Hepatocyte (in vitro differentiated cells): ENCODE measurements at places on chromosomes 7 and 10. TPM values are rescaled to one million over a fixed set of nuclear protein-coding genes. Genes with fewer than 3 reads are reported as not detected.

Gene TWIST1
- total RNA-seq = 18.7 and 23.2 TPM in 2 replicates

Gene RNF148
- 2.2 and 3.8 TPM in 2 replicates for total RNA-seq

Gene LIPN
- 0.17 TPM in 1 of 2 replicates, not detected in the other for total RNA-seq

Gene PLXNA4
- 4.7 and 4.8 TPM in 2 replicates for total RNA-seq

Gene TET1
- total RNA-seq = 10.4 and 13.6 TPM in 2 replicates

Gene CDC14C
- 0.08 and 0.23 TPM in 2 replicates for total RNA-seq

Gene LIPF
- total RNA-seq = 0.12 and 1.1 TPM in 2 replicates

Gene EFCAB10
- total RNA-seq = 0.12 TPM in 1 of 2 replicates, not detected in the other

Gene NRG3
- total RNA-seq = 0.57 and 0.72 TPM in 2 replicates

Gene EPHB6
- 7.4 and 14.8 TPM in 2 replicates for total RNA-seq

Gene CEP55
- total RNA-seq = 3.6 and 4.0 TPM in 2 replicates

Gene OR2A25
- total RNA-seq = 0.40 TPM in 1 of 2 replicates, not detected in the other

Gene TUBB8
- 0.70 and 0.80 TPM in 2 replicates for total RNA-seq

Gene GPR22
- total RNA-seq = 0.07 and 0.08 TPM in 2 replicates

Gene FAM241B
- total RNA-seq = 3.7 TPM in 2 replicates

Gene STEAP1B
- 0.36 TPM in 1 of 2 replicates, not detected in the other for total RNA-seq

Gene ARHGAP22
- total RNA-seq = 0.52 and 1.8 TPM in 2 replicates

Gene SYT15B
- not detected in 2 replicates for total RNA-seq

Gene SH3PXD2A
- 10.6 and 13.6 TPM in 2 replicates for total RNA-seq

GRCh38 chr10:86803156-86803555 is 46.7 kb downstream of the BMPR1A start:
- no peak for DNase-seq

DNA sequence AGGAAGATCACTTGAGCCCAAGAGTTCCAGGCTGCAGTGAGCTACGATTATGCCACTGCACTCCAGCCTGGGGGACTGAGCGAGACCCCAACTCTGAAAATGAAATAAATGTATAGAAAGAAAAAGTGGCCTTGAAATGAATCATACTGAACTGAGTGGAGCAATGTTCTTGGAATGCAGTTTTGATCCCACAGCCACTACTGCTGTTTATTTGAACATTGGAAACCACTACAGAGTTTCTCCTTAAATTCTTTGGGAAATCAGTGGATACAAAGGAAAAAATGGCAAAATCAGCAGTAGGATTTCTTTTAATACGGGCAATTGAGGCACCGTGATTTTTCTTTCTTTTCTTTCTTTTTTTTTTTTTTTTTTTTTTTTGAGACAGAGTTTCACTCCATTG is 637.4 kb downstream of the GALNT17 start:
- no peak for DNase-seq

GRCh38 chr10:112724404-112724991 is 225.5 kb upstream of the TCF7L2 start:
- no peak for DNase-seq

- peak; percentile 53 for DNase-seq
These were observed 116.2 kb upstream of the AFAP1L2 start for GRCh38 chr10:114520453-114520852.

GRCh38 chr7:159036916-159037605 is 107.6 kb downstream of the VIPR2 start:
- no peak for DNase-seq

GRCh38 chr7:55101359-55101758 is 82.5 kb downstream of the EGFR start:
- no peak for DNase-seq

DNA sequence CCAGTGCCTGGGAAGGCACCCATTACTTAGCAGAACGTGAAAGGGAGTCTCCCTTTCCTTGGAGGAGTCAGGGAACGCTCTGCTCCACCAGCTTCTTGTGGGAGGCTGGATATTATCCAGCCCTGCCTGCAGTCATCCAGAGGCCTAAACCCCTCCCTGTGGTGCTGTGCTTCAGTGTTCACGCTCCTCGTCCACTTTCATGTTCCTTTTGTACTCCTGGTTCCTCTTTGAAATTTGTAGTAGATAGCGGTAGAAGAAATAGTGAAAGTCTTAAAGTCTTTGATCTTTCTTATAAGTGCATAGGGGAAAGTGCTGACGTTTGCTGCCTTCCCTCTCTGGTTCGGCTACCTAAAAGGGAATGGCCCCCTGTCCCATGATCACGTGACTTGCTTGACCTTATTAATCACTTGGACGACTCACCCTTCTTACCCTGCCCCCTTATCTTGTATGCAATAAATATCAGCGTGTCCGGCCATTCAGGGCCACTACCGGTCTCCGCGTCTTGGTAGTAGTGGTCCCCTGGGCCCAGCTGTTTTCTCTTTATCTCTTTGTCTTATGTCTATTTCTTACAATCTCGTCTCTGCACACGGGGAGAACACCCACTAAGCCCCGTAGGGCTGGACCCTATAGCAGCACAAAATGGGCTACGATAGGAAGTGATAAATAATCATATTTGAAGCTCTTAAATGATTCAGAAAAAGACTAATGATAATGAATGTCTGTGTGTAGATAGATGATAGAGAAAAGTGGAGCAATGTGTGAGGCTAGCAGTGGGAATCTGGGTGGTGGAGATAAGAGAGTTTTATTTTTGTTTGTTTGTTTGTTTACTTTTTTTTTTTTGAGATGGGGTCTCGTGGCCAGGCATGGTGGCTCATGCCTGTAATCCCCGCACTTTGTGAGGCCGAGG is 5.8 kb upstream of the ESYT2 start:
- no peak for DNase-seq

DNA sequence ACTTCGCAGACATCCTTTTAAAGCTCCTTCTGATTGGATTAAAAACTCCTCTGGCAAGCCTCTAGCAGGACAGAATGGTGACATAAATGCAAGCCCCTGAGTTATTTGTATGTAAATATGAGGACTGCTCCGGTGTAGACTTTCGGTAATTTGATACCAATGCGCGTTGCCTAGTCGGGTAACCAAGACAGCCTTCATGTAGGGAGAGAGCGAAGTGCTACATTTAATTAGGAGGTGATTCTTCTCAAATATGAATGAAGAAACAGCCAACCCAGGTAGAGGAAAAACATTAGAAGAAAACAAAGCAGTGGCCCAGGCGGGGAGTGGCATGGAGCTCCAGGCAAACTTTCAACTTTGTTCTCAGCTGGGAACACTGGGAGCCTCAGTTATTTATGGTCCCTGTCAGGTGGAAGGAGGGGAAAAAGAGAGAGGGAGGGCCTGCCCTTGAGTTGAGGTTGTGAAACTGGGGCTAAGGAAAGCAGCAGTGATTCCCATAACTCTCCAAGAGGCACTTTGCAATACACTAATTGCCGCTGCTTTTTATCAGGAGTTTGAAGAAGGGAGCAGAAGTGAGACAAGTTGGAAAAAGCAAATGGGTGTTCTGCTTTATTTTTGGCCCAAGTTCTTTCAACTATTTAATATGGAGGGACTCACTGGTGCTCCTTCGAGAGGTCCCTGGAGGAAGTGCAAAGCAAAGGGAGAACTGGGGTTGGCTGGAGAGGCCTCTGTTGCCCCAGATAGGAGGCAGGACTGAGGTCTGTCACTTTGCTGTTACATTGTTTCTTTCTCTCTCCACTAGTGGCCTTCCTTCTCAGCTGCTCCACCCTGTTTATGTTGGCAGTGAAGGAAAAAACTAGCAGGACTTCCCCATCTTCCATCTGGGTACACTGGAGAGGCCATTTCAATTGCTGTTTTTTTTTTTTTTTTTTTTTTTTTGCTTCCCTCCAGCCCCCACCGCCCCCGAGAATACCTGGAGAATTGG is 234.6 kb upstream of the CCDC6 start:
- peak; percentile 75 for DNase-seq

GRCh38 chr7:150879345-150879744 is 27.0 kb downstream of the AOC1 start:
- no peak for DNase-seq

- DNase-seq = no peak
These were observed 80.9 kb upstream of the VWC2 start for GRCh38 chr7:49692516-49692915.

- DNase-seq = peak; percentile 67
These were observed 210.9 kb downstream of the DGKB start for GRCh38 chr7:14691597-14692203.

- no peak for DNase-seq
These were observed 366.4 kb upstream of the PLXDC2 start for GRCh38 chr10:19449860-19450259.

GRCh38 chr7:121202125-121202524 is 126.7 kb upstream of the WNT16 start:
- DNase-seq = no peak

DNA sequence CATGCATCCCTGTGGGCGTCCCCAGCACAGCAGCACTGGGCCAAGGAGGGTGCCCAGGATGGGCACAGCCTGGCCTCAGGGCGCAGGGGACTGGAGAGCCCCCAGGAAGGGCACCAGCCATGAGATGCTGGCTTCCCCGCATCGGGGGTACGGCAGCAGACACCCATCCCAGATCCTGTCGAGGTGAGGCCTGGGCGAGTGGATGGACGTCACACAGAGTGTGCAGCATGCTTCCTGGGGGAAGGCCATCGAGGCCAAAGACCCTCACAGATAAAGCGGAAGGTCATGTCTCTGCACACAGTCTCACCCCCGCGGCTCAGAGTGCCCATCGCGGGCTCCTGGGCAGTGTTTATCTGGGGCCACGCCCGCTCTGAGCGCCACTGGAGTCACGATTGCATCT is 18.8 kb downstream of the ADGRA1 start:
- no peak for DNase-seq

GRCh38 chr10:6002809-6003510 is 25.6 kb upstream of the IL15RA start:
- DNase-seq = no peak

GRCh38 chr7:44394636-44395035 is 69.2 kb upstream of the CAMK2B start:
- DNase-seq = no peak

- DNase-seq = no peak
These were observed 59.2 kb upstream of the KCNIP2 start for GRCh38 chr10:101902820-101903145.

GRCh38 chr7:131108212-131108940 is 219.3 kb upstream of the MKLN1 start:
- DNase-seq = no peak

- no peak for DNase-seq
These were observed 313.5 kb downstream of the CCDC3 start for GRCh38 chr10:12687996-12688395.

GRCh38 chr10:78742730-78743615 is 325.8 kb upstream of the ZMIZ1 start:
- DNase-seq = no peak

DNA sequence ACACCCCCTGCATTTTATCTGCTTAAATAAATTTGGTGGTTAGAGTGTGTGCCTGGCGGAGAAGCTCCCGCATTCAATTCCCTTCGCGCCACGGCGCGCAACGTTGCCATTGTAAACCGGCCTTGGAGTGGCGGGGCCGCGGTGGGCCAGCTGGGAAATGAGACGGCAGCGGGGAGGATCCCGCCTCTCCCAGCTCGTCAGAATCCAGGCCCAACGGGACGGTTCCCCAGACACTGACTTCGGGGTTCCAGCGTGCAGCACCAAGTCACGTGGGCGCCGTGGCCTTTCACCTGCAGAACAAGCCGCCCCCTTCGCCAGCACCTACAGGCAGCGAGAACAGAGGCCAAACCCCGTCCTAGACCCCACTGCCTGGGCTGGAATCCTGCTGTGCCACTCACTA is 103.4 kb downstream of the GRID1 start:
- DNase-seq = no peak

- no peak for DNase-seq
These were observed 21.7 kb upstream of the STRIP2 start for GRCh38 chr7:129412501-129412900.

- peak; percentile 24 for DNase-seq
These were observed 140.0 kb downstream of the CAMK1D start for GRCh38 chr10:12489357-12489756.

DNA sequence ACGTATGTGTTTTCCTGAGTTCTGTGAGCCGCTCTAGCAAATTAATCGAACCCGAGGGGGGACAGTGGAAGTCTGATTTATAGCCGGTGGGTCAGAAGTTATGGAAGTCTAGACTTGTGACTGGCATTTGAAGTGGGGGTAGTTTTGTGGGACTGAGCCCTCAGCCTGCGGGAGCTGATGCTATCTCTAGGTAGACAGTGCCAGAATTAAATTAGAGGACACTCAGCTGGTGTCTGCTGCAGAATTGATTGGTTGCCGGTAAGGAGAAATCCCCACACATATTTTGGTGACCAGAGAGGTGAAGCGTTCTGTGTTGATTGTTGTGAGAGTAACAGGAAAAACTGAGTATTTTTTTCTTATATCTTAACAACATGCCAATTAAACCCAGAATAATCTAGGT is 143.8 kb upstream of the ADCY1 start:
- DNase-seq = no peak

DNA sequence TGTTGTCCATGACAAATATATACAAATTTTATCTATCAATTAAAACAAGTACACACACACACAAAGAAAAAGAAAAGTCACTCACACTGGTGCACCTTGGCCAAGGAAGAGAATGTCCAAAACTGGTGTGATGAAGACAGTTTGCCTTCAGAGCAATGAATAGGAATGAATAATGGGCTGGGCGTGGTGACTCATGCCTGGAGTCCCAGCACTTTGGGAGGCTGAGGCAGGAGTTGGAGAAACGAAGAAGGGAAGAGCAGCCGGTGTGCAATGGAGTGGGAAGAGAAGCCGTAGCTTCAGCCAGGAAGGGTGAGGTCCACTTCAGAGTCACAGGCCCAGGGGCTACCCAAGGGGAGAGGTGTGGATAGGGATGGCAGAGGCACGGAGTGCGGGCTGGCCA is 253.6 kb downstream of the CCSER2 start:
- DNase-seq = no peak

- peak; percentile 36 for DNase-seq
These were observed 126.2 kb downstream of the PRPF18 start for GRCh38 chr10:13712837-13713581.

GRCh38 chr10:70472799-70473454 is 5.6 kb upstream of the PALD1 start:
- no peak for DNase-seq

- no peak for DNase-seq
These were observed 52.4 kb upstream of the DLX6 start for GRCh38 chr7:96952974-96953391.

GRCh38 chr7:135789956-135790355 is 41.3 kb upstream of the FAM180A start:
- DNase-seq = no peak
